ENCODE measurements at places on chromosomes 1 and 21.

DNA sequence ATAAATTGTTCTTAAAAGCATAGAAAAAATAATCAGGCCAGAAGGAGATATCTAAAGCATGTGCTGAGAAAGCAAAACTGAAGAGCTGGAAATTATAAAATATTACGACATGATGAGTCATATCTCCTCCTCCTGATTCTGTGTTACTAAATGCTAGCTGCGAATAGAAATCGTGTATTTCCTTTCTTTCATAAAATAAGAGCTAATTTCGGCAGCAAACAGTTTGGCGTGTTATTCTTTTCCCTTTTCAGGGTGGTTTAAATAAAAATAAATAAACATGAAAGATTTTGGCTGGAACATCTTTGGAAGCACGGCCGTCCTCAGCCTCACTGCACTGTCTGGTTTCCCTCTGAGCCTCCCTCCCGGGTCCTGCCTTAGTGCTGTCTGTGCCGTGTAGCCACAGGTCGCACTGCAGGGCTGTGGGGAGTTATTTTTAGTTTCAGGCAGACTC lies 56.0 kb downstream of the ADARB1 start:
- no peak for DNase-seq

DNA sequence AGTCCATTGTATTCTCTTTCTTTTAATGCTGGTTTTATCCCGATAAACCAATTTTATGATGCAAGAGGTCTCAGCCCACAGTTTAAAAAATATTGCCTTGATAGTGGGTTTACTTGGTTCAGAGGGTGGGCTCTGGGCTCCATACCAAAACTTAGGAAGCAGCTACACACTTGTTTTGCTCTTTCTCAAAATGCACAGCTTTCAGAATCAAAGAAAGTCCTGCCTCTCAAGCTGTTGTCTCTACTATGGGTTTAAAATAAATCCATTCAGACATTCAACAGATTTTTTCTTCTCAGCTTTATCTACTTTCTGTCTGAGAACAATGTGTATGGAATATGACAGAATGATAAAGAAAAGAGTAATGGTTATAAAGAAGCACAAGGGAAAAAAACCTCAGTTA lies 14.8 kb upstream of the HHAT start:
- DNase-seq, result no peak

- no peak for DNase-seq
These were observed 78.3 kb upstream of the KCNK2 start for GRCh38 chr1:215004121-215004827.

DNA sequence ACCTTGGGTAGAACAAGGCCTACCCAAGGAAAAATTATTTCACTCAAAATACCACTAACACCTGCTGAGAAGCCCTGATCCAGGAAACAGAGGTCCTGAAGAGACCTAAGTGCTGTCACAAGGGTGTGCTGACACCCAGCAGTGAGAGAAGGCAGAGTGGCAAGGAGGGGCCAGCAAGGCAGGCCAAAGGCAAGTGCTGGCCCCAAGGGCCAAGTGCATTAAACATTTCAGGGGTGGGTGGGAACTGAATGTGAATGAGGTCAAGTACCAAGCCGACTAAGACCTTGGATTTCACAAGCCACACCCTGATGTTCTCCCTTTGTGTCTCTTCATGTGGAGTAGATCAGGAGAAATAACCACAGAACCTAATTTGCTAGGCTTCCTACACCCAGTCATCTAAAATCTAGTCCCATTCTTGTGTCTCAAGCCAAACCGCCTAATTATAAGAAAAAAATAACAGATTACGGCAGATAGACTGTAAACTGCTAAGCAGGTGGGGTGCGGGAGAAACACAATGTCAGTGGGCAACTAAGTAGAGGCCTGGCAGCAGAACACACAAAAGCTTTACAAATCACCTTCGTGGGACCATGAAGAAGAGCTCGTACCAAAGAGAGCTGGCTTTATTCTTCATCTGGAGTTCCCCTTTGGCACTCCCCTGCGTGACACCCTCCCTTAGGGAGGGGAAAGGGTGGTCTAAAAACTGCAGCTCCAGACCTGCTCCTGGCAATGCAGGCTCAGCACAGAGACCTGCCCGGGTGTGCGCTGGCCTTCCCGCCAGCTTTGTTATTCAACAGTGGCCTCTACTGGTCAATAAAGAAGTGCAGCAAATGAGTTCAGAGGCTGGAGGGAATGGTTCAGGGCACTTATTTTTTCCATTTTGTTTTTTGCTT lies 8.7 kb downstream of the UBE2G2 start:
- DNase-seq, result no peak

GRCh38 chr21:25732091-25732760 lies 2.5 kb downstream of the ATP5PF start:
- DNase-seq, result no peak

DNA sequence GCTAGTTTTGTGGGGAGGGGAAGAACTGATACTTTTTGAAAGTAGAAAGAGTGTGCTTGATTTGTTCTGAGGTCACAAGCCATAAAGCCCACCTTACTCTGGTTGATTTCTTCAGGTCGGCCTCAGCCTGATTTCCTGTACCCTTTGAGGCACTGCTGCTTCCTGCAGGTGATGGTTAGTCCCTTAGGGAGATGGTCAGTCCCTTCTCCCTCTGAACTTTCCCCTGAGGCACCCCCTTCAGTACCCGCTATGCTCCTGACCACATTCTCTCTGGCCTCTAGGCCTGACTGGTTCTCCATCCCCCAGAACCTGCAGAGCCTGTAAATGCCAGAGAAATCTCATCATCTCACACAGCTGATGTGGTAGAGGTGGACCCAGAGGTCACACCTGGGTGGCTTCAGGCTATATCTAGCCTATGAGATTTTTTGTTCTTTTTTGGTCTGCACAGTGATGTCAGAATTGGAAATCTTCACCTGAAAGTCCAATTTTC lies 15.0 kb upstream of the ID3 start:
- DNase-seq, result no peak

DNA sequence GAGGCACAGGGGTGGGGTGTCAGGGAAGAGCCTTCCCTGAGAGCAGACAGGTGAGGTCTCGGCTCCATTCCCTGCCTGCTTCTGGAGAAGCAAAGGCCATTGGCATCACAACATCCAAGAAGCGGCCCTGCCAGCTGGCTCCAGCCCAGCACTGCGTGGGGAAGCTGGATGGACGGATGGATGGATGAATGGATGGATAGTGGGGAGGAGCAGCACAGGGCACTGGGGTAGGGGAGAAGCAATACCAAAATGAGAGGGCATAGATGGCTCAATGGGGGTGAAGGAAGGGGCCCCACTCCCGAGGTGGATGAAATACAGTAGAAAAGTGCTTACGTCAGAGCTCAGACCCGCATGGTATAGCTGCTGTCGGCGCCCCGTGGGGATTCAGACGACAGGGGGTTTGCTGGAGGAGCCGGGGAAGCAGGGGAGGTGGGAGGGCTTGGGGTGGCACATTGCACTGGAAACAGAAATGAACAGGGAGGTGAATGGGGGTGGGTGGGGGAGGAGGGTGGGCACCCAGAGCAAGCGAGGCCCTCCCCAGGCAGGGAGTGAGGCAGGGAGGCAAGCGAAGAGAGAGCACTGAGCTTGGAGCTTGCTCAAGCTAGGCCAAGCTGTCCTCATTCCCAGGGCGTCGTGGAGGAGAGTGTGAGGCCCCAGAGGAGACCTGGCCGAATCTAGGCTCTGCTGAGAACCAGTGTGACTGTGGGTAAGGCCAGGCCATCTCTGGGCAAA lies 9.5 kb upstream of the GOLT1A start:
- DNase-seq, result no peak

DNA sequence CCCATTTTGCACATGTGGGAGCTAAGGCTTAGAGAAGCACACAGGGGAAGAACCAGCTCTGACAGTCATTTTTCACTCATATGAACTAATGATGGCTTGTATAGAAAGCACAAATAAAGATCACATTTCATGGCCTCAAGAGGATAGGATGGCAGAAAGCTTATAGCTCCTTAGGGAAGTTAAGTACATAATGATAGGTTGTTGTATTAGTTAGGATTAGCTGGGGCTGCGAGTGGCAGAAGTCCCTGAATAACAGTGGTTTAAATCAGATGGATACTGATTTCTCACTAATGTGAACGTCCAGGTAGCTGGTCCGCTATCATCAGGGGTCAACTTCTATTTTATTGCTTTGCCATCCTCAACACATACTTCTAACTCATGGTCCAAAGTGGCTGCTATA lies 284.0 kb downstream of the RPS6KC1 start:
- no peak for DNase-seq

- DNase-seq, result no peak
These were observed 4.9 kb upstream of the MACF1 start for GRCh38 chr1:39199593-39199992.

GRCh38 chr1:19437891-19438294 lies 47.4 kb downstream of the CAPZB start:
- DNase-seq, result no peak

GRCh38 chr1:94332516-94332915 lies 85.7 kb upstream of the ABCD3 start:
- DNase-seq, result no peak

DNA sequence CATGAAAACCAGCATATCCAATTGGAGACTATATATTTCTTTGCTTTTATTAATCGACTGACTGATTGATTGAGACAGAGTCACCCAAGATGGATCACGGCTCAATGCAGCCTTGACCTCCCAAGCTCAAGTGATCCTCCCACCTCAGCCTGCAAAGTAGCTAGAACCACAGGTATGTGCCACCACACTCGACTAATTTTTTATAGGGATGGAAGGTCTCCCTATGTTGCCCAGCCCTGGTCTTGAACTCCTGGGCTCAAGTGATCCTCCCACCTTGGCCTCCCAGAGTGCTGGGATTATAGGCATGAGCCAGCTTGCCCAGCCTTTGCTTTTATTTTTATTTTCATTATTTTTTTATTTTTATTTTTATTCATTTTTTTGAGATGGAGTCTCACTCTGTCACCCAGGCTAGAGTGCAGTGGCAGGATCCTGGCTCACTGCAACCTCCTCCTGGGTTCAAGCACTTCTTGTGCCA lies 5.4 kb downstream of the SPEN start:
- DNase-seq, result no peak

DNA sequence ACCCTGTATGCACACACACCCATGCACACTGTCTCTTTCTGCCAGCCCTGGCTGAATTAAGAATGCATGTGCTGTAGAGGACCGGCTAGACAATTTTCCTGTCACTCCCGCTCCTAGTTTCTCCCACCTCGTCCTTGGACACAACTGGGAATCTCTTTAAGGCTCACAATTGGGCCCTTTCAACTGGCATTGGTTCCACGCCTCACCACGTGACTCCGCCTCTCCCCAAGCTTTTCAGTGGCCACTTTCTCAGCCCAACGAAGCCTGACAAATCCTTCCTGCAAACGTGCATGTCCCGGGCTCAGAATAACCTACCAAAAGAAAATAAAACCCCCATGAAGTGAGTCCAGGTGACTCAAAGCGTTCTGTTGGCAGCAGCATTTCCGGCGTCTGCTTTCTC lies 33.8 kb downstream of the FBXO2 start:
- DNase-seq, result no peak

- DNase-seq, result no peak
These were observed 338.3 kb downstream of the NEGR1 start for GRCh38 chr1:71944006-71944405.

GRCh38 chr21:36698981-36699545 lies at the start of gene SIM2:
SIM2 (plus strand) TSS chr21:36699115; CDS start chr21:36699747, 632 bp downstream.
- DNase-seq, result no peak

- no peak for DNase-seq
These were observed 46.5 kb upstream of the CNN3 start for GRCh38 chr1:94973309-94973922.

- no peak for DNase-seq
These were observed 16.2 kb downstream of the SDHC start for GRCh38 chr1:161330346-161330745.

DNA sequence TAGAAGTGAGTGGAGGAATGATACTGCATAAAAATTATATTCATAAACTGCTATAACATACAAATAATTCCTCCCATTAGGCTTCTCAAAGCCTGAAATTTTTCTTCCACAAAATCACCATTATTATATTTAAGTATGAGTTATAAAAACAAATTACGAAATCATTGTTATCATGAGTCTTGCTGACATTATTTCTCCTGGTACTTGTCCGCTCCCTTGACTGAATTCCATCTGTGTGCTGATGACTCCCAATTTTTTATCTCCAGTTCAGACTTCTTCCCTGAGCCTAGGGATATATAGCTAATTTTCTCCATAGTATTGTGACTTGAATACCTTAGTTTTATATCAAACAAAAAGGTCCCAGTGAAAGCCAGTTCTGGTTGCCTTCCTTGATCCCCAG lies 268.2 kb downstream of the HMCN1 start:
- no peak for DNase-seq

DNA sequence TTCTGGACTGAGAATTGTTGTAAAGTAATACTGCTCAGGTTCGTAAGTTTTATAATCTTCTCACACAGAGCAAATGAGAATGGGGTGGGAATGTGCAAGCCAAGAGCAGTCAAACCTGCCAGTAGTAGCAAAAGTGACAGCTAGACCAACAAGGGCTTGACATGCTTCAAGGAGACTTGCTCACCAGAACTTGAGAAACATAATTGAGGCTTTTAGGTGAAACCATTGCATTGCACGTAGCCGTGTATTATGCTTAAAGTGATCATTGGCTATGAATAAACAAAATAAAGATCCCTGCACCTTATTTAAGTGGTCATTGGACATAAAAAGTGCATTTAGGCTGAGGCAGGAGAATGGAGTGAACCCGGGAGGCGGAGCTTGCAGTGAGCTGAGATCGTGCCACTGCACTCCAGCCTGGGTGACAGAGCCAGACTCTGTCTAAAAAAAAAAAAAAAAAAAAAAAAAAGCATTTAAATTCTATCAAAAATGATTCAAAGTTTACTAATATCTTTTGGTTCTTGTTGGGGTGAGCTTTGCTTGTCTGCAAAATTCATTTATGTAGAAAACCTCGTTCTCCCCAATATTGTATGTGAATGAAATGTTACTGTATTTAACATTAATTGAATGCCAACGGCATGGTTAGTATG lies 11.8 kb upstream of the CCT8 start:
- no peak for DNase-seq

- DNase-seq, result peak; percentile 44
These were observed 18.8 kb downstream of the ADGRB2 start for GRCh38 chr1:31745096-31745945.

GRCh38 chr1:203599875-203600781 lies 26.5 kb upstream of the ATP2B4 start:
- no peak for DNase-seq

DNA sequence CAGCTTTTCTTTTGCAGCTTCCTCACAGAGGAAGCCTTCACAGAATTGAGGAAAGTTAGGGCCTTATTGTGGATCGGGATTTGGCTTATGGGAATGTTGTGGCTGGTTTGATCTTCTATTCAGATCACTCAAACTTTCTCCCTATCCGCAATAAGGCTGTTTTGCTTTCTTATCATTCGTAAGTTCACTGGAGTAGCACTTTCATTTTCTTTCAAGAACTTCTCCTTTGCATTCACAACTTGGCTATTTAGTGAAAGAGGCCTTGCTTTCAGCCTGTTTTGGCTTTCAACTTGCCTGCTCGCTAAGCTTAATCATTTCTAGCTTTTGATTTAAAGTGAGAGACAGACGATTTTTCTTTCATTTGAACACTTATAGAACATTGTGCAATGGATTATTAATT lies 181.9 kb upstream of the B3GALT2 start:
- DNase-seq, result no peak

GRCh38 chr1:240399381-240399780 lies 212.6 kb downstream of the GREM2 start:
- DNase-seq, result no peak

- no peak for DNase-seq
These were observed 7.3 kb downstream of the POU2F1 start for GRCh38 chr1:167227934-167228378.
